ENCODE measurements at places on chromosomes 3 and 15. TPM values are rescaled to one million over a fixed set of nuclear protein-coding genes. Genes with fewer than 3 reads are reported as not detected.

The FBXO40 gene
- total RNA-seq: not detected

GRCh38 chr3:13707456-13707855 is 158.5 kb downstream of the FBLN2 start:
- no peak overlapping the region for H3K27ac ChIP-seq
- peak; percentile 16 for DNase-seq
- no peak overlapping the region for H3K4me3 ChIP-seq

The CD200R1 gene
- total RNA-seq: 7.8 TPM

The TPRA1 gene
- total RNA-seq: 27.0 TPM

- DNase-seq: no peak
- H3K4me3 ChIP-seq: no peak overlapping the region
- H3K4me1 ChIP-seq: peaks cover 3% of the 10 kb centered on the region
These were observed 346.1 kb downstream of the CHST2 start for GRCh38 chr3:143465666-143466065.

DNA sequence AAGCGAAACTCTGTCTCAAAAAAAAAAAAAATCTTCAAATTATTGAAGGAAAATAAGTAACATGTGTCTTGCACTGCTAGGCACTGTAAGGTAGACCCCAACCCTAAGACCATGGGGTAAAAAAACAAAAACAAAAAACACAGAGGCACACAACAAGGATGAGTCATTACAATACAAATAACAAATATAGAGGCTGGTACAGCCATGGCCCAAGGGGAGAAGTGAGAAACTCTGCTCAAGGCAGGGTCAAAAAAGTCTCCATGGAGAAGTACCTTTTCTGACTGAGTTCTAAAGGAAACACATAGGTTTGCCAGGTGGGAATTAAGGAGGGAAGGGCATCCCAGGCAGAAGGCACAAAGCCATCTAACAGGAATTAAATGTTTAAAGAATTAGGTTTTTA is 54.5 kb downstream of the TOP2B start:
- DNase-seq: no peak
- H3K4me3 ChIP-seq: no peak overlapping the region
- H3K36me3 ChIP-seq: peaks cover 56% of the 10 kb centered on the region
- H3K4me1 ChIP-seq: peaks cover 16% of the 10 kb centered on the region

GRCh38 chr15:72248514-72248913 is 17.5 kb upstream of the PKM start:
- peaks cover 37% of the 10 kb centered on the region for H3K36me3 ChIP-seq
- no peak overlapping the region for H3K27ac ChIP-seq
- DNase-seq: no peak
- no peaks in the 10 kb centered on the region for H3K27me3 ChIP-seq
- no peak overlapping the region for H3K4me3 ChIP-seq

- H3K27me3 ChIP-seq: no peaks in the 10 kb centered on the region
- no peak overlapping the region for H3K27ac ChIP-seq
- peaks cover 22% of the 10 kb centered on the region for H3K4me1 ChIP-seq
- no peaks in the 10 kb centered on the region for H3K36me3 ChIP-seq
- H3K4me3 ChIP-seq: no peak overlapping the region
These were observed 11.3 kb downstream of the SEMA4B start for GRCh38 chr15:90212221-90213098.

The TMC3 gene
- not detected for total RNA-seq

- no peak overlapping the region for H3K27ac ChIP-seq
- H3K4me3 ChIP-seq: no peak overlapping the region
- H3K36me3 ChIP-seq: no peaks in the 10 kb centered on the region
- H3K4me1 ChIP-seq: no peaks in the 10 kb centered on the region
These were observed 56.0 kb upstream of the MYRIP start for GRCh38 chr3:39753391-39753790.

DNA sequence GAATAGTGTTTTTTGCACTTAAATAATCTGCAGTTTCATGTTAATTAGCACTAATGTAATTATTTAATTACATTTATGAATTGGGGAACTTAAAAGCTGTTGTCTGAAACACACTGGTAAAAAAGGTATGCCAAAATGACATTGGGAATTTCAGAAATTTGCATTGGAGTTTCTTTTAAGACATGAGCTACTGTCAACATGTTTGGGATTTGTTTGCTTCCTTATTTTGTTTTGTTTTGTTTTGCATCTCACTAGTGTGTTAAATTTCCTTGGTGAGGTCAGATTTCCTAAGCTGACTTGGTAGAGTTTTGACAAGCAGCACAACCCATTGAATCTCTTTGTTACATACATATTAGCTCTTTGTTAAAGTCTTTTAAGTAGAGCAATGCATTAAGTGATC is 119.4 kb downstream of the IQCH start:
- H3K27me3 ChIP-seq: peaks cover 33% of the 10 kb centered on the region
- H3K27ac ChIP-seq: no peak overlapping the region
- DNase-seq: no peak
- H3K4me3 ChIP-seq: no peak overlapping the region
- H3K4me1 ChIP-seq: no peaks in the 10 kb centered on the region
- H3K36me3 ChIP-seq: no peaks in the 10 kb centered on the region

GRCh38 chr15:42121021-42121420 is 26.7 kb upstream of the PLA2G4D start:
- no peak overlapping the region for H3K27ac ChIP-seq
- no peak overlapping the region for H3K4me3 ChIP-seq
- H3K27me3 ChIP-seq: peaks cover 26% of the 10 kb centered on the region
- H3K4me1 ChIP-seq: peaks cover 7% of the 10 kb centered on the region

DNA sequence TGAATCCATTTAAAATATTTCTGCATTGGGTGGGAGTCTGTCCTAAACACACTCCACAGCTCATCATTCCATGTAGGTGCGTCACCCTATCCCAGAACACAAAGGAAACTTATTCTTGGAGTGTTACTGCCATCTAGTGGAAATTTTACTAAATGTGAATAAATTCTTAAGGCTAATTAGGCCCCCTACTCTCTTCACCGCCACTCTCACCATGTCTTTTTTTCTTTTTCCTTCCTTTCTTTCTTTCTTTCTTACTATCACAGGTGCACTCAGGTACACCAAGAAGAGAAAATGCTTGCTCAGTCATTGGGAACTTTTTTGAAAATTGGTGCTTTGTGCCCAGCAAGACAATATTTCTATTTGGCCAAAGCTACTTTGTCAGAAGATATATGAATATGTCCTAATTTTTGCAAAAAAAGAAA is 26.4 kb upstream of the ATP8B4 start:
- no peak overlapping the region for H3K4me3 ChIP-seq
- DNase-seq: no peak
- no peak overlapping the region for H3K27ac ChIP-seq
- peaks cover 2% of the 10 kb centered on the region for H3K36me3 ChIP-seq
- H3K4me1 ChIP-seq: peaks cover 35% of the 10 kb centered on the region
- no peaks in the 10 kb centered on the region for H3K27me3 ChIP-seq

The SLC22A14 gene
- not detected for total RNA-seq

The CTSH gene
- 35.3 TPM for total RNA-seq

The TMEM42 gene
- total RNA-seq: 8.4 TPM

GRCh38 chr3:133833267-133833666 is 27.7 kb downstream of the SRPRB start:
- no peak overlapping the region for H3K27ac ChIP-seq
- H3K4me1 ChIP-seq: no peaks in the 10 kb centered on the region
- H3K4me3 ChIP-seq: no peak overlapping the region
- H3K27me3 ChIP-seq: peaks cover 2% of the 10 kb centered on the region
- no peaks in the 10 kb centered on the region for H3K36me3 ChIP-seq

- no peak for DNase-seq
- H3K4me3 ChIP-seq: no peak overlapping the region
- H3K27ac ChIP-seq: no peak overlapping the region
- no peaks in the 10 kb centered on the region for H3K27me3 ChIP-seq
- H3K36me3 ChIP-seq: no peaks in the 10 kb centered on the region
These were observed 447.8 kb downstream of the MECOM start for GRCh38 chr3:169215461-169216352.

GRCh38 chr15:67819636-67820035 is 5.7 kb upstream of the SKOR1 start:
- H3K27ac ChIP-seq: no peak overlapping the region
- H3K4me3 ChIP-seq: no peak overlapping the region
- peaks cover 70% of the 10 kb centered on the region for H3K27me3 ChIP-seq
- H3K36me3 ChIP-seq: peaks cover 5% of the 10 kb centered on the region
- no peak for DNase-seq

The CHL1 gene
- total RNA-seq: not detected

The PLIN1 gene
- not detected for total RNA-seq

The PXYLP1 gene
- total RNA-seq: 15.0 TPM

- DNase-seq: no peak
- no peak overlapping the region for H3K4me3 ChIP-seq
- no peaks in the 10 kb centered on the region for H3K4me1 ChIP-seq
These were observed 106.2 kb upstream of the PRR20G start for GRCh38 chr3:127394031-127394430.

The RLBP1 gene
- total RNA-seq: not detected

DNA sequence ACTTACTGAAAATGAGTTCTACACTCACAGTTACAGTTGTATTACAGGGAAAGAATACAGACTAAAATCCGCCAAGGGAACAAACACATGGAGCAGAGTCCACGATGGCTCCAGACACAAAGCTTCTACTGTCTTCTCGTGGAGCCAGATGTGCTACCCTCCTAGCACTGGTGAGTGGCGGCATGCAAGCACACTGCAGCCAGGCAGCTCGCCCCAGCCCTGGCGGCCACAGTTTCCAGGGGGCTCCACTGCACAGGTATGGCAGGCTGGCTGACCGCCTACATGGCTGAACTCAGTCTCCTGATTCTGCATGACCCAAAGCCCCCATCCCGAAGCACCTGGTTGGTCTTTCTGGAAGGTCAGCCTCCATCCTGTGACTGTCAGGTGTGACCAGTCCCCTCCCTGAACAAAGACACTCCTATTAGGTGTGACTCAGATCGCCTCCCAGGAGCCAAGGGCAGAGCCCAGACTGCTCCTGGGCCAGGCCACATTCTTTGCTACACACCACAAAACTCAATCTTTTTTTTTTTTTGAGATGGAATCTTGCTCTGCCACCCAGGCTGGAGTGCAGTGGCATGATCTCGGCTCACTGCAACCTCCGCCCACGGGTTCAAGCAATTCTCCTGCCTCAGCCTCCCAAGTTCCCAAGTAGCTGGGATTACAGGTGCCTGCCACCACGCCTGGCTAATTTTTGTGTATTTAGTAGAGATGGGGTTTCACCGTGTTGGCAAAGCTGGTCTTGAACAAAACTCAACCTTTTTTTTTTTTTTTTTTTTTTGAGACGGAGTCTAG is 51.5 kb downstream of the CFAP92 start:
- H3K36me3 ChIP-seq: no peaks in the 10 kb centered on the region
- no peak for DNase-seq
- no peak overlapping the region for H3K4me3 ChIP-seq

The SLC9C1 gene
- not detected for total RNA-seq

The PIGBOS1 gene
- total RNA-seq: 12.2 TPM
